Cardiac muscle cell (in vitro differentiated cells and primary cell): ENCODE measurements at places on chromosomes 6 and 20. TPM values are rescaled to one million over a fixed set of nuclear protein-coding genes. Genes with fewer than 3 reads are reported as not detected.
A peak's percentile ranks its signal among the peaks of the same experiment; 100 is the strongest.

- DNase-seq, result no peak
Measured at GRCh38 chr6:167817729-167818128, 9.0 kb upstream of the AFDN start.

- DNase-seq, result peak; percentile 38
Measured at GRCh38 chr20:41029150-41029901, 704 bp downstream of the TOP1 start.

DNA sequence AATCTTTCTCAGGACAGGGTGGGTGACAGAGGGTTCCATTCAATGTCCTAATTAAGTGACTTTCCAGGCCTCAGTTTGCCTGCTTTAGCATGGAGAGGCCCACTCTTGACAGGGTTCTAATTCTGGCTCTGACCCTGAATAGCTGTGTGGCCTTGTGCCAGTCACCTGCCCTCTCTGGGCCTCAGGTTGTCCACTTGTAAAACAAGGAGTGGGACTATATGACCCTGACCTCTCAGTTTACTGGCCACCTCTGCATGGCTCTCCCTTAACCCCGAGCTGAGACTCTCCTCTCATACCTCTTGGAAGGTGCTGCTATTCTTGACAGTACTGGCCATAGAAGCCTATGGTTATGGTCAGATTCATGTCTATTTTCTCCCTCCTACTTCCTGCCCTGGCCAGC, 44.1 kb upstream of the MLN start:
- no peak for DNase-seq

DNA sequence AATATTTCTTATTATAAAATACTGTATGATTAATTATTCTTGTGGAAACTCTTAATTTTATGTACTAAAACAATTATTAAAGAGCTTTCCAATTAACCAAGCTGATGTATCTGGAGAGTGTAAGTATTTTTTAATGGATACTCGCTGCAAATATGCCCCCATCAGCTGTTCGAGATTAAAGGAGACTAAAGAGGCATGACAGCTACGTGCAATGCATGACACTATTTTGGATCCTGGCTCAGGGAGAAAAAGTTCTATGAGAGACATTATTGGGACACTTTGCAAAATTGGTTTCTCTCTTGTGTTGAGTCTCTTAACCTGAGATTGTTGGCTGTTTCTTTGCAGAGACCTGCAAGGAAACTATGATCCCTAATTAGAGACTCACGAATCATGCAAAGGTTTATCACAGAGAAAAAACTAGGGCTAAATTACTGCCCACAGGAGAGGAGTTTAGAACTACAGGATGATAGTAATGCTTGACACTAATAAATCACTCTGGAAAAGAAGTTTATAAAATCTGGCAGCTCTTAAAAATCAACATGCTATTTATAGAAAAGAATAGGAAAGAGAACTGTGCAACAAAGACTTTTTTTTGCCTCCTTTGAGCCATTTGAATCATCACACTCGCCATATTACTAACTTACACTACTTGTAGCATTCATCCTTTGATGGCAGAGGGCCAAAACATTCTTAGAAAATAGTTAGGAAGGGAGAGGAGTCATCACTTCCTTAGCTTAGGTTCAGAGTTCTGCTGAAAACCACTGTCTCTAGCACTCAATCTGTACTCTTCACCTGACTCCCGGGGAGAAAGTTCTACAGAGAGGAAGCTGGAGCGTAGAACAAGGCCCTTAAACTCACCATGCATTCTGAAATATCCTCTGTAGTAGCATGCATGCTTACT, 25.3 kb downstream of the NRN1 start:
- DNase-seq, result no peak

RNF217 gene
- 20.6 and 27.1 TPM in 2 replicates for total RNA-seq

DNA sequence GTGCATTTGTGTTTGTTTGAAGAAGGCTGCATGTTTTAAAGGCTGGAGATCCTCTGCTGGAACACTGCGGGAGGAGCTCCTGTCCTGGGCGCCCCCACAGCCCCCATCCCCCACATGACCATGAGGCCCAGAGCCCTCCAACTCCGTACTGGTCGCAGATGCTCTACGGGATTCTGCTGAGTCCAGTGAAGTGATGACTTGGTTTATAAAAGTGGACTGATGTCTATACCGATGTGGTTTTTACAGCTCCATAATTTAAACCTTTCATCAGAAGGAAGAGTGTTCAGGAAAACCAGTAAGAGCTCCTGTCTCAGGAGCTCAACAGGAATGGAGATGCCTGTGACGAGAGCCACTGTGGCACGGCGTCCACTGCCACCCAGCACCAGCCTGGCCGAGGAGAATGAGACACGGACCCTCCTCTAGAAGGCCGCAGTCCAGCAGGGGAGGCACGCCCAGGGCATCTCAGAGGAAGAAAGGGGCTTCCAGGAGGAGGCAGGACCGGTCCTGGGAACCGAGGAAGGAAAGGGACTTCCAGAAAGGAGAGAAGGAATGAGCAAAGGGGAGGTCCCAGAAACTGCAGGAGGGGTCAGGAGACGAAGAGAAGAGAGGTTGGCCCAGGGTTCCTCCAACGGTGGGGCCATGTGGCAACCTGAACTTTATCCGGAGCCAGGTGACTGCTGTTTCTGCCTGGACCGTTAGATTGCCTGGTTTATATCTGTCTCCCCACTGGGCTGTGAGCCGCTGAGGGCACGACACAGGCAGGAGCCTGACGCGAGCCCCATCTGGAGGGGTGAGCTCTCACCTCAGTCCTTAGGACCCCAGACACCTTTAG, 26.9 kb downstream of the BFSP1 start:
- no peak for DNase-seq

- no peak for DNase-seq
Measured at GRCh38 chr6:13655700-13656099, 40.6 kb downstream of the NOL7 start.

DNA sequence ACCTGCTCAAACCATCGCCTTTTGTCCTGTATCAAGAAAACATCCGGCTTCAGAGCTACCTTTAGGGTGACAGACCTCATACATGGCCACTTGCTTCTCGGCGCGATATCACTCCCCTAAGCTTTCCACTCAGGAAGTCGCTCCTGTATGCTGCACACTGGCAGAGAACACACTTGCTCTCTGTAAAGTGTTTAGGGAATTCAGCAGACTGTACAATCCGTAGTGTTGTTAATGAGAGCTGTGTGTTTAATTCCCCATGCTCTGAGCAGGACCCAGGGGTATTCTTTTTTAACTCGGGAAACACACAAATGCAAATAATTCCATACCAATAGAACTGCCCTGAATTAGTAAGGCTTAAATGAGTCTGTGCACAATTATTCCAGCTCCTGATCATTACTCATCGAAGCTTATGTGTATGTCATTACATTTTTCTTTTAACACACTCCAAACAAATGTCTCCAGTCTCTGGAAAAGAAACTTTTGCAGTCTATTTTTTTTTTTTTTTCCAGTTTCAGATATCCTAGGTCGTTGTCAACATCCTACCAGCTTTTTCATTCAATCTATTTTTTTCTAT, 338.7 kb upstream of the ARID1B start:
- DNase-seq, result no peak

ASXL1 gene
- total RNA-seq, result 32.6 and 82.4 TPM in 2 replicates

DNA sequence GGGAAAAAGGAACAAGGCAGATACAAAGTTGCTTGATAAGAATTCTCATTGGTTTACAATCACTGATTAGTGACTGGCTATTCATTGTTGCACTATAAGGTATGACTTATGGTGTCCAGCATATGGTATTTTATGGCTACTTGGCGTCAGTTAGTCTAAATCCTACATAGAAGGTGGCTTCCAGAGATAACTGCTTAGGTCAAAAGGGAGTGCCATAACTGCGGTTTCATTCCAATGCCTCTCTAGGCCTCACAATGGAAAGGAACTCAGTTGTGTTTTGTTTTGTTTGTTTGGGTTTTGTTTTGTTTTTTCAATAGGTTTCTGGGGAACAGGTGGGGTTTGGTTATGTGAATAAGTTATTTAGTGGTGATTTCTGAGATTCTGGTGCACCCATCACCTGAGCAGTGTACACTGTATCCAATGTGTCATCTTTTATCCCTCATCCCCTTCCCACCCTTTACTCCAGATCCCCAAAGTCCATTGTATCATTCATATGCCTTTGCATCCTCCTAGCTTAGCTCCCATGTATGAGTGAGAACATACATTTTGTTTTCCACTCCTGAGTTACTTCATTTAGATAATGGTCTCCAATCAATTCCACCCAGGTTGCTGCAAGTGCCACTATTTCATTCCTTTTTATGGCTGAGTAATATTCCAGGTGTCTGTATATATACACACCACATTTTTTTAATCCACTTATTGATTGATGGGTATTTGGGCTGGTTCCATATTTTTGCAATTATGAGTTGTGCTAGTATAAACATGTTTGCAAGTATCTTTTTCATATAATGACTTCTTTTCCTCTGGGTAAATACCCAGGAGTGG, 7.0 kb downstream of the GOPC start:
- no peak for DNase-seq

- DNase-seq, result peak; percentile 63
Measured at GRCh38 chr20:63183422-63184146, 32.3 kb downstream of the YTHDF1 start.

- DNase-seq, result no peak
Measured at GRCh38 chr6:149806127-149806526, 56.6 kb downstream of the PCMT1 start.

CST5 gene
- total RNA-seq, result not detected in 2 replicates

GRCh38 chr6:105988321-105988720, 97.8 kb upstream of the PRDM1 start:
- no peak for DNase-seq

GRCh38 chr6:7726416-7727085, 652 bp downstream of the BMP6 start:
- DNase-seq, result peak; percentile 7
